ENCODE measurements at places on chromosomes 3 and 15.

DNA sequence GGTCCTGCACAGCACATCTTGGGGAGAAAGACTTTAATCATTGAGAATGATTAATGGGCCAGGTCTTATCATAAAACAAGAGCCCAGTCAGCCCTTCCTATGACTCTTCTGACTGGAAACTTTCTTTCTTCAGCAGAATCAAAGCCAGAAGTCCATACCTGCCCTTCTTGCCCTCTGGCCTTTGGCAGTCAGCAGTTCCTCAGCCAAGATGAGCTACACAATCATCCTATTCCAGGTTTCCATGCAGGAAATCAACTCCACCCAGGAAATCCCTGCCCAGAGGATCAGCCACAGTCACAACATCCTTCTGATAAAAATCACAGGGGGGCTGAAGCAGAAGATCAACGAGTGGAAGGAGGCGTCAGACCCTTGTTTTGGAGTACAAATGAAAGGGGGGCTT lies 26.9 kb downstream of the ZNF589 start:
- DNase-seq = no peak

- DNase-seq = no peak
Measured at GRCh38 chr15:88907111-88907510, 6.1 kb downstream of the MFGE8 start.

DNA sequence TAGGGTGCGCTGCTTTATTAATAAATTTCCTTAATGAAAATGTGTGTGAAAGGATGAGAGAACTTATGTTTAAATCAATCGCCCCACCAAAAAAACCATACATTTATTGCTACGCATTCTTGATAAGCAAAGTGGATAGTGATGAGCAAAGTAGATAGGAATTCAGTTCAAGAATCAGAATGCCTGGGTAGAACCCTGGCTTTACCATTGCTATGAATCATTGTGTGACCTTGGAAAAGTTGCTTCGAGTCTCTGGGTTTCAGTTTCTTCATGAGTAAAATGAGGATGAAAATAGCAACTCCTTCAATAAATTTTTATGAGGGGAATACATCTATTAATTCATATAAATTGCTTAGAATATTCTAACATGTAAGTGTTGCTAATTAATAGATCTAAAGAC lies 2.6 kb upstream of the ALCAM start:
- DNase-seq = no peak

GRCh38 chr15:78192826-78193594 lies 41.4 kb downstream of the ACSBG1 start:
- no peak for DNase-seq

DNA sequence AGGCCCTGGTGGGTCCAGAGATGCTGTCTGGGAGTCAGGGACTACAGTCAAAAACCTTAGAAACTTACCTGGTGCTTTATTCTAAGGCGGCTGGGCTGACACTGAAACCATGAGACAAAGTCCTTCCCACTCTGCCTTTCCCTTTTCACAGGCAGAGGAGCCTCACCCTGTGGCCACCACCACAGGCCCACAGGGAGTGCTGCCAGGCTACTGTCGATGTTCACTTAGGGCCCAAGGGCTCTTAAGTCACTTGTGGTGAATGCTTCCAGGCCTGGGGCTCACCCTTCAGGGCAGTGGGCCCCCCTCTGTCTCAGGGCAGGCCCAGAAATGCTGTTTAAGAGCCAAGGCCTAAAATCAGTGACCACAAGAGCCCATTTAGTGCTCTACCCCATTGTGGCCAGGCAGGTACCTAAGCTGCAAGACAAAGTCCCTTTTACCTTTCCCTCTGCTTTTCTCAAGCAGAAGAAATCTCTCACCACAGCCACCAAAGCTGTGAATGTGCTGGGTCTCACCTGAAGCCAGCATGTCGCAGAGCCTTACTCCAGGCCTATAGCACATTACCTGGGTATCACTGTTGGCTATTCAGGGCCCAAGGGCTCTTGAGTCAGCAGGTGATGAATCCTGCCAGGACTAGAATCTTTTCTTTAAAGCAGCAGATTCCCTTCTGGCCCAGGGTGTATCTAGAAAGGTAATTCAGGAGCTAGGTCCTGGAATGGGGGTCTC lies 39.5 kb upstream of the GOLGA6B start:
- no peak for DNase-seq
